ENCODE measurements at places on chromosomes 3 and 15.

- DNase-seq = no peak
Observed at GRCh38 chr3:9111866-9112265, 137.6 kb downstream of the SRGAP3 start.

GRCh38 chr3:4399476-4399875 lies 67.6 kb downstream of the SUMF1 start:
- no peak for DNase-seq

- DNase-seq = no peak
Observed at GRCh38 chr3:171831936-171832335, 11.2 kb upstream of the TMEM212 start.

- no peak for DNase-seq
Observed at GRCh38 chr15:40104296-40104864, 4.3 kb downstream of the BMF start.

- DNase-seq = no peak
Observed at GRCh38 chr3:65411367-65411766, 627.4 kb downstream of the MAGI1 start.

GRCh38 chr15:72168131-72168807 lies 29.3 kb downstream of the GRAMD2A start:
- peak; percentile 89 for DNase-seq

DNA sequence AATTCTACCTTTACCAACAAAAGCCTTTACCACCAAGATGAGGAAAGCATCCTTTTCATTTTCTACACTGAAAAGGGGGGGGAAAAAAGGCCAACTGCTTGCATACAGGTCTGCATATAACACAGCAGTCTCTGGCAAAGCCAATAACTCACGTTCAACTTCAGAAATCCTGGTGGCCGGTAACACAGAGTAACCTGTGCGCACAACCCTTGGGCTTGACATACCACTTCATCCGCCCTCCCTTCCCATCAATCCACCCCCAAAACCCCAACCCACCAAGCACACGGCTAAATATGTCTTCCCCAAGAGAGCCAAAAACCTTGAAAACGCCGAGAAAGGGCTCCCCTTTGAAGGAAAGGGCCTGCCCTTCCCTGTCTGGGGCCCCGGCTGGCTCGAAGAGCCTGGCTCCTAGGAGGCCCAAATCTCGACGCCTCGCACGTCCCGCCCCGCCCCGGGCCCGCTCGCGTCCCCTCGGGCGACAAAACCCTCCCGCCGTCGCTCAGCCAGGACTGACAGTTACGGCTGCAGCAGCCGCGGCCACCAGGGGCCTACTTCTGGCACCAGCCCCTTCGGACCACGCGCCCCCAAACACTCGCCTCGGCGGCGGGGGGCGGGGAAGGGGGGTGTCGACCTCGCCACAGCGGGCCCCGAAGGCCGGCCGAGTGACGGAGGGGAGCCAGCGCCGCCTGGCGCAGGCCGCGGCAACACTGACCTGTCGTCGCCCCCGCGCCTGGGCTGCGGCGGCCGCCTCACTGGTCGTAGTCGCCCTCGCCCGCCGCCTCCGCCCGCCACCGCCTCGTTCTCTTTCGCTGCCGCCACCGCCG lies 835 bp downstream of the UBE3A start:
- DNase-seq = peak; percentile 86

GRCh38 chr3:144369129-144369879 lies 397.7 kb downstream of the DIPK2A start:
- DNase-seq = no peak

- DNase-seq = no peak
Observed at GRCh38 chr3:127031845-127032244, 48.9 kb downstream of the PLXNA1 start.

DNA sequence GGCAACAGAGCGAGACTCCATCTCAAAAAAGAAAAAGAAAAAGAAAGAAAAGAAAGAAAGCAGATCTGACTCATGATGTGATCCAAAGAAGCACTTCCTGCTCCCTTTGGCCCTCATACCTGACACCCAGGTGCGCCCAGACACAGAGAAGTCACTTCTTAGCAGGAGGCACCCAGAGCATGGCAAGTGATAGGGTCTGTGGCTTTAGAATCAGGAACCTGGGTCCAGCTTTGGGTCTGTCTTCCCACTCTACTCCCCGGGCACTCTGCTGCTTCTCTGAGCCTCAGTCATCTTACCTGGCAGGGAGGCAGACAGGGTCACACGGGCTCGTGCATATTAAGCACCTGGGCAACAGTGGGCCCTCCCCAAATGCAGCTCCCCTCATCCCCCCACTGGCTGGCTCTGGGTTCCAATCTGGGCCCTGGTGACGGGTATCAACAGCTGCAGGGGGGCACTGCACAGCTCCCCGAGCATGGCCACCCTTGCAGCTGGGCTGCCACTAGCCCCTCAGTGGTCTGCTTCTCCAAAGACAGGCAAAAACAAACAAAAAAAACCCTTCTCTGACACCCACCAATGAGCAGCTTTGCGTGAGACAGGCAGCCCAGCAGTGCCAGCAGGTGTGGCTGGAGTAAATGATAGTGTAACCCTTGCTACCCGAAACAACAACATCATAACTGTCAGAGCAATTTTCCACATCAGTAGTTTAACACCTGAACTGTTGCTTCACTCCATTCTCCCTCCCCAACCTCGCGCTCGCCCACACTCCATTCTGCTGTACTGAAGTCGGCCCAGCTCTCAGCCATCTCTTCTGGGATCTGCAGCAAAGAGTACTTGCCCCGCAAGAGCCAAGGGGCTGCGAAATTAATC lies 99.8 kb downstream of the MEGF11 start:
- DNase-seq = no peak

GRCh38 chr15:64877435-64877834 lies 34.3 kb upstream of the ANKDD1A start:
- peak; percentile 66 for DNase-seq

- no peak for DNase-seq
Observed at GRCh38 chr3:5220193-5220592, 32.7 kb downstream of the EDEM1 start.

GRCh38 chr3:16011376-16011775 lies 163.1 kb upstream of the GALNT15 start:
- no peak for DNase-seq

DNA sequence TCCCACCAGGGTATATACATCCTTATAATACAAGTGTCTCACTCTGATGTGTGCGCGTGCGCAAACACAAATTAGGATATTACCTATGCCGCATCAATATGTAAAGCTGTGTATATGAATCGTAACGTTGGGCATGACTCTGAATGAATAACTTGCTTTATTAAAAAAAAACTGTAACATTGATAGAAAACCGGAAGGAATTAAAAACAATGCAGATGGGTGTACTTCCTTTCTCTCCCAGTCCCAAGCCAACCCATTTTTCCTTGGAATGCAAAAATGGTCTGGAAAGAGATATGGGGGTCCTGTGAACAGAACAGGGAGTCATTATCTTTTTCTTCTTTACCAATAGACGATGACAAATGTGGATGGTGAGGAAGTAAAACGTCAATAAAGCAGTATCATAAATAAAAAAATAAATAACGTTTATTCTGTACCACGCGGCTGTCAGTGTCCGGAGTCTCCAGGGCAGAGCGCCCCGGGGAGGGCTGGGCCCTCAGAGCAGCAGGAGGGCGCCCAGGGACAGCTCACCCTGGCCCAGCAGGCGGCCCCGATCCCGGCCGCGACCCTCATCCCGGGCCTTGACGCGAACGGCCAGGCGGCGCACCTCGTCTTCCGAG lies 1.6 kb downstream of the C2CD4B start:
- no peak for DNase-seq

DNA sequence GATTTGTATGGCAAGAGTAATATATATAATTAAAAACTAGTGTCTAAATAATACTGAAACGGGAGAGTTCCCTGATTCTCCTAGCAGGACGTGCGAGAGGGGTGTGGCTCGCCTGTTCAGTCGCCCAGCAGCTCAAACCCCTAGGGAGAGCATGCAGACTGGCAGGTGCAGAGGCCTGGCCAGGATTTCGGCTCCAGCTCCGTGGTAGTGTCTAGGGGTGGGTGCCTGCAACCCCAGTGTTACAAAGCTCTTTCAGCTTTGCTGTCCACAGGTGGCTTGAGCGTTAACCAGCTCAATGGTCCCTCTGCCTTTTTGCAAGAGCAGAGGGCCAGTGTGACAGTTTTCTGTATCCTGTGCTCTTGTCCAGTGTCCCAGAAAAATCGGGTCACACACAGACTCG lies 226.6 kb downstream of the ALCAM start:
- no peak for DNase-seq

- DNase-seq = no peak
Observed at GRCh38 chr3:13559764-13560525, 11.0 kb downstream of the FBLN2 start.

GRCh38 chr3:25849641-25850385 lies 59.9 kb downstream of the OXSM start:
- no peak for DNase-seq

GRCh38 chr15:57892181-57892580 lies 173.3 kb downstream of the ALDH1A2 start:
- no peak for DNase-seq

DNA sequence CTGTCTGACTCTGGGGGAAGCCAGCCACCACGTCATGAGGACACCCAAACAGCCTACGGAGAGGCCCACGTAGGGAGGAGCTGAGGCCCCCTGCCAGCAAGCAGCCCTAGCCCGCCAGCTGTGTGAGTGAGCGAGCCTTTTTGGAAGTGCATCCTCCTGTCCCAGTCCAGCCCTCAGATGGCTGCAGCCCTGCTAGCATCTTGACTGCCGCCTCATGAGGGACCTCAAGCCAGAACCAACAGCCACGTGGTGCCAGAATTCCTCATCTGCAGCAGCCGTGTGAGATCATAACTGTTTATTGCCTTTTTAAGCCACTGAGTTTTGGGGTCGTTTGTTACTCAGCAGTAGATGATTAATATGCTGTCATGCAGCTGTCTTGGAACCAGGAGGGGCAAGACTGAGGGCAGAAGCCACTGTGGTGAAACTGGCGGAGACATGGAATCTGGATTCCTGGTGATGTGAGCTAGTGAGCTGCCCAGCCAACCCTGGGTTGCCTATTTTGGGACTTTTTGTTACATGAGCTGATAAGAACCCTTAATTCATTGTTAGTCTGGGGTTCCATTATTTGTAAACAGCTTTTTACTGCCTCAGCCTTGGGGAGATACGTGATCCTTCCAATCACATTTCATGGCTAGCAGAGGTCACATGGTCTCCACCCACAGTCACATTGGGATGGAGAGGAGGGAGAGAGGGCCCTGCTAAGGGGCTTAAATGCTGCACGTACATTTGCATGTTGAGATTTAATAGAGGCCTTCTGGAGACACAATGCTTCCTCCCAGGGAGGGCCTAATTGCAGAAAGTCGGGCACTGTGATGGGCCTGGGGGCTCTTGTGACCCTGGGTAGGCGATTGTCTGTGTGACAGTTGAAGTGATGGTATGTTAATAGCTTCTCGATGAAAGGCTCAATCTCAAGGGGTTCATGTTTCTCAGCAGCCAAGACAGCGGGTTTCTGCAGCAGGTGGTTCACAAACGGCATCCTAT lies 73.8 kb downstream of the RPLP1 start:
- no peak for DNase-seq

GRCh38 chr3:183489455-183490210 lies 61.2 kb upstream of the MCF2L2 start:
- DNase-seq = no peak

DNA sequence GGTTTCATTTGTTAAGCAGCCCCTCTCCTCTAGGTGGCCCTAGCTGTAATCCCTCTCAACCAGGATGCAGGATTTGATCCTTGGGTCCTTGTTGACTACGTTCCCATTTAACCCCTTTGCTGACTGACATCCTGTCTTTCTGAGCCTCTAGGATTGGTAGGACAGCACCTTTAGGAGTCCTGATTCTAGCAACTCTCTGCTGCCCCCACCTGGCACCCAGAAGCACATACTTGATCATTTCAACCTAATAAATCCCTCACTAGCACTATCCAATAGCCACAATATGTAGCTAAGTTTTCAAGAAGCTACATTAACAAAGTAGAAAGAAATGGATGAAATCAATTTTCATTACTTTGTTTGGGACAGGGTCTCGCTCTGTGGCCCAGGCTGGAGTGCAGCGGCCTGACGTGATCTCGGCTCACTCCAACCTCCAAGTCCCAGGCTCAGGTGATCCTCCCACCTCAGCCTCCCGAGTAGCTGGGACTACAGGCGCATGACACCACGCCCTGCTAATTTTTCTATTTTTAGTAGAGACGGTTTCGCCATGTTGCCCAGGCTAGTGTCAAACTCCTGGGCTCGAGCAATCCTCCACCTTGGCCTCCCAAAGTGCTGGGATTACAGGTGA lies 28.3 kb downstream of the RSL24D1 start:
- peak; percentile 84 for DNase-seq

DNA sequence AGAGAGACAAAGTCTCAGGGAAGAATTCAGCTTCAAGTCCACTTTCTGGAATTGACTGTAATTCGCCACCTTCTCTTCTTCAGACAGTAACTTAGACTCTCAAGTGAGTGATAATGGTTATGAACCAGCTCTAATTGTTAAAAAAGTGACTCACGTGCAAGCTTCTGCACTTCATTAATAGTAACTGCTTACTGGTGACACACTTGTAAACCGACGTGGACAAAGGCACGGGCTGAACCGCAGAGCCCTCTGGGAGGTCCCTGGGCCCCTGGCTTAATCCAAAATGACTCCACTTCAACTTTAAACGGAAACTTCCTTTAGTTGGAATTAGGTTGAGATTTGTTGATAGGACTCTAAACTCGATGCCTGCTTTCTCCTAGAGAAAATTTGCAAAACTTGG lies 17.0 kb downstream of the MUC4 start:
- no peak for DNase-seq

- DNase-seq = no peak
Observed at GRCh38 chr3:101011136-101011535, 17.9 kb upstream of the ABI3BP start.

DNA sequence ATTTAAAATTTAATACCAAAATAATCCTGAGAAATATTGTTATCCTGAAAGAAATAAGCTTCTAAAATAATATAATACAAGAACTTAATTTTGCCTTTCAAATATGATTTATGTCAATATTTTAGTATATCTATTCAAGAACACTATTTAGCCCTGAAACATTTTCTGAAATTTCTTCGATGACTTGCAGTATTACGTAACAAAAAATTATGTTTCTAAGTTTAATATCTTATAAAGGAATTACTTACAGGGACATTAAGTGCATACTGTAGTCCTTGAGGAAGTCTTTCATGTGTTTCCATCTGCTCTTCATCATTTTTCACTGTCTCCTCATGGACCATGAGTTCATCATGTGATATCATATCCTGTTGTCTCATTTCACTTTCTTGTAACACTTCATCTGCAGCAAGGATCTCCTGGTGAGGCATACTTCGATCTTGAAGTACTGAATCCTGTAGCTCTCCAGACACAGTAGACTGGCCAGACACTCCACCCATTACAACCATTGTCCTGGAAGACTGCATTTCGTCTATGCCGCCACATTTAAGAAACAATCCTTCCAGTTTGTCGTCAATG lies 62.0 kb downstream of the ZNF148 start:
- no peak for DNase-seq

Data from hematopoietic multipotent progenitor cell treated with erythropoietin and hydrocortisone succinate and interleukin-3 and kit ligand, for 4 days (in vitro differentiated cells).